ENCODE measurements at places on chromosomes 6 and 20.

- no peak for DNase-seq
Observed at GRCh38 chr6:93915961-93916360, 496.6 kb upstream of the EPHA7 start.

GRCh38 chr20:51190783-51191180, 167.9 kb upstream of the KCNG1 start:
- no peak for DNase-seq

- no peak for DNase-seq
Observed at GRCh38 chr6:143929975-143930374, 65.7 kb downstream of the ZC2HC1B start.

DNA sequence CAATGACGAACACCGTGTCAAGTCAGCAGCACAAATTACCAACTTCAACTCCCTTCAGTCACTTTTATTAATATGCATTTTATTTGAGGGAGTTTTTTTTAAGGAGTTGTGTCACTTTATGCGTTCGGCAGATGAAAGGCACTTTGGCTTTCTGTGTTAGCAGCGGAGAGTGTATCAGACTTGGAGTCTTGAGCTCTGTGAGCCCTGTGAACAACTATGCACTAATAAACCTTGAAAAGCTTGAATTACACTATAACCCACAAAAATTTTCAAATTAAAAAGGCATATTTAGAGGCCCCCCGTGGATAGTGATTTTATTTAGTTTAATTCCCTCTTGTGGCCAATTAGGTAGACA, 335.3 kb upstream of the NT5E start:
- DNase-seq = no peak

GRCh38 chr20:6045566-6045965, 8.3 kb downstream of the LRRN4 start:
- DNase-seq = no peak

GRCh38 chr20:31769681-31770080, 30.6 kb downstream of the TPX2 start:
- DNase-seq = no peak

- DNase-seq = no peak
Observed at GRCh38 chr6:24614043-24614420, 32.0 kb downstream of the KIAA0319 start.

DNA sequence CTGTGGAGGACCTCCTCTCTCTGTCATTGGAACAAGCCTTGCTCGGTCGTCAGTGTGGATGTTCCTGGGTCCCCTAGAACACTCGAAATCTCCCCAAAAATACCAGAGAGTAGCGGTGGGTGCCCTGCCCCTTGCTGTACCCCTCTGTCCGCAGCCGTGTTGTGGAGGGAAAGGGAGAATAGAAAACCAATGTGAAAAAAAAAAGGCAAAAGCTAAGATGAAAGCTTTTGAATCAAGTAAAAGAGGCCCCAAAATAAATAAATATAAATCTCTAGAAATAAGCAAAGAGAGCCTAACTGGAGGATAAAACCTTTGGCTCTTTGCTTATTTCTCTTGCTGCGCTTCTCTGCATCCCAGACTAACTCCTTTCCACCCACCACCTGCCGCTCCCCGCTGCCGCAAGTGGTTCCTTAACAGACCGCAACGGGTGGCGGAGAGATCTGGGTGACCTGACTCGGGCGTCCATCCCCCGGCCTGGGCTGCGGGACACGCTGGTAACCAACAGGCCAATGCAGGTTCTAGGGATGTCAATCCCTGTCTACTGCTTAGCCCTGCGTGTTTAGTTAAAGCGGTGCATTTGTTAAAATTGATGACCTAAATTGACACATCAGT, 110.0 kb downstream of the GPX5 start:
- DNase-seq = no peak

GRCh38 chr6:117206944-117207687, 58.2 kb upstream of the VGLL2 start:
- DNase-seq = no peak

DNA sequence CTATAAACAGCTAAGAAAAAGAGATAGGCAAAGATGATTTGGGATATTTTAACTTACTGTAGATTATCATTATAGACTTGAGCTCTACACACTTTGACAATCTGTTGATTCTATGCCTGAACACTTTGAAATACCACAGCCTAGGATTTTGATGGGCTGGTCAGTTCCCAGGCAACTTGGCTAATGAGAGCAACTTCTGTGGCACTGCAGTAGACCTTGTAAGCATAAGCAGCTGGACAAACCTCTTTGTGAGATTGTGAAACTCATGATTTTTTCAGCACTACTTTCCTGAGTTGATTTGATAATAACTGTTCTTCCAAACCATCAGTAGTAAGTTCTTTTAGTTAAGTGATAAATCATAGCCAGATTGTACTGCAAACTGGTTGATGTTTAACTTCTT, 27.1 kb upstream of the ELOVL5 start:
- no peak for DNase-seq

DNA sequence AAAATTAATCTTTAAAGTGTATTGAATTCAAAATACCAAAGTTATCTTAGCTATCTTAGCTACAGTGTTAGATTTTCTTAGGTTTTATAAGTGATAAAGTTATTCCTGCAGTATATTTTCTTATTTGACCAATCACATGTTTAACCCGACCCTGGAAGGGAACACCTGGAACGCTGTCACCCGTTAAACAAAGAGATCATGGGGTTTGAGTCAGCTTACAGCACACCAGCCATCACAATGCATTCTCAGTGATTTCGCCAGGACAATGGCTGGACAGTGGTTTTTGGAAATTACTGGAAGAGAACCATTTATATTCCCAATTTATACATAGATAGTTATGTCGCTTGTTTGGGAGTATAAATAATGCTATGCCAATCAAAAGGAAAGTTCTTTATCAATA, 10.5 kb downstream of the C6orf118 start:
- no peak for DNase-seq
